Fibroblast of pulmonary artery (primary cell): ENCODE measurements at places on chromosomes 12 and 14.

GRCh38 chr14:77508249-77508648, 9.6 kb upstream of the ISM2 start:
- peak; percentile 90 for DNase-seq

- DNase-seq: peak; percentile 32
Observed at GRCh38 chr12:111467092-111467856, 61.6 kb downstream of the SH2B3 start.

DNA sequence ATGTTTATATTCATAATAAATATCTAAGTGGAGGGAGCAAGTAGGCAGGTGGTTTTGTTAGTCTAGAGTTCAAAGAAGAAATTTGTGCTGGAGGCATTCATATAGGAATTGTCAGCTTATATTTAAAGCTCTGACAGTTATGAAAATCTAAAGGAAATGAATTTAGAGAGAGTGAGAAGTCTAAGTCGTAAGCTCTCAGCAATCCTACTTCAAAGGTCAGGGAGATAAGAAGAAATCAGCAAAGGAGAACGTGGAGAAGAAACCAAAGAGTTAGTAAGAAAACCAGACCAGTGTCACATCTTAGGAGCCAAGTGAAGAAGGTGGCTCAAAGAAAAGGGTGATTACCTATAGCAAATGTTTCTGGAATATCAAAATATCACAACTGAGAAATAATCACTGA, 241.8 kb downstream of the FSCB start:
- DNase-seq: no peak

DNA sequence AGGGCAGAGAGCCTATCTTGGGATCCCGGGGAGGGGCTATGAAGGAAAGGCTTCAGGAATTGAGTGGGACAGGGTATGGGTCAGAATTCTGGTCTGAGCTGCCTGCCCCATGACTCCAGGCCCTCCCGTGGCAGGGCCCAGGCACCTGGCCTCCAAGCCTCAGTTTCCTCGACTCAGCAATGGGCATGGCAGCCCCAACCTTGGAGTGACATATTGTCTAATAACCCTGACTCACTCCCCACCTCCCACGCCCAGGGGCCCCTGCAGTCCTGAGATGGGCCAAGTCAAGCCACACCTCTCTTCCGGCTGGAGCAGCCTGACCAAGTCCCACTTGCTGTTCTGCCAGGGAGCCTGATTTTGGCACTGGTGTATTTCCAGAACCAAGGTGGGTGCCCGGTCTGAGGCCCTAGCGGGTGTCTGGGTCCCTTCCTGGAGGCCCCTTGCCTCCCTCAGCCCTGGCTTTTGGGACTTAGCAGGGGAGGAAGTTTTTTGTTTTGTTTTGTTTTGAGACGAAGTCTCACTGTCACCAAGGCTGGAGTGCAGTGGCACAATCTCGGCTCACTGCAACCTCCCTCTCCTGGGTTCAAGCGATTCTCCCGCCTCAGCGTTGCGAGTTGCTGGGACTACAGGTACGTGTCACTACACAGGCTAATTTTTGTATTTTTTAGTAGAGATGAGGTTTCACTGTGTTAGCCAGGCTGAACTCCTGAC, 40.3 kb upstream of the RCOR1 start:
- peak; percentile 77 for DNase-seq

DNA sequence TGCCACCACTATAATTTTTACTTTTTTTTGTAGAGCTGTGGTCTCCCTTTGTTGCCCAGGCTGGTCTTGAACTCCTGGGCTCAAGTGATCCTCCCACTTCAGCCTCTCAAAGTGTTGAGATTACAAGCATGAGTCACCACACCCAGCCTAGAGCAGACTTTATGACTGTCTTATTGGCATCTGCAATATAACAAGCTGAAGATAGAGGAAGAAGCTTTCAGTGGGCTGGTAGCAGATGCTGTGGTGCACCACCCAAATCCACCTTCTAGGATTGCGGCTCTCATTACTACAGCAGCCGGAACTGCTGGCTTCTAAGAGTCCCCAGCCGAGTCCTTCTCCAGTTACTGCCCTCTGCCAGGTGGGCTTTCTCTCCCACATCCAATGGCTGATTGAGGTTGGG, 7.6 kb upstream of the STK38L start:
- DNase-seq: peak; percentile 31

- DNase-seq: no peak
Observed at GRCh38 chr14:59347511-59347900, 117.7 kb downstream of the GPR135 start.

- DNase-seq: no peak
Observed at GRCh38 chr14:88572117-88572516, 9.3 kb downstream of the ZC3H14 start.

- DNase-seq: no peak
Observed at GRCh38 chr14:88026890-88027289, 22.0 kb downstream of the GPR65 start.

DNA sequence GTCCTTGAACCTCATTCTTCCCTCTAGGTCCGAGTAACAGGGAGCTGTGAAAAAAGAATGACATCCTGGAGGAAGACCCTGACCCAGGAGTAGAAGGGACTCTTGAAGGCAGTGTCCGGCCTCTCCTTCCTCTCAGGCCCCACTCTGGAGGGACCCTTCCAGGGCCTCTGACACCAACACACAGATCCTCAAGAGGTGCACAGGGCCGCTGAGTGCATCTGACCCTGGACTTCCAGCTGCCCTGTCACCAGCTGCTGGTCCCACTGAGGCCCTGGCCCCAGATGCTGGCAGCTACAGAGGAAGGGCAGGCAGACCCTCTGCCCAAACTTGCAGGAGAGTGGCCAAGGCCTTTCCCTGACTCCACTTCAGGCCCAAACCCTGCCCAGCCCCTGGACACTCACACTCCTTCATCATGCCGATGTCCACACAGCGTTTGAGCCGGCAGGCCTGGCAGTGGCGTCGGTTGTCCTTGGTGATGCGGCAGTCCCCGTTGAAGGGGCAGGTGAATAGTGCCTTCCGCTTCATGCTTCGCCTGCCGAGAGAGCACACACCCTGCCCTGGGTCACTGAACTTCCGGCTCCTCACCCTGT, 40.1 kb downstream of the VDR start:
- no peak for DNase-seq

- peak; percentile 44 for DNase-seq
Observed at GRCh38 chr14:44945264-44945663, 16.5 kb downstream of the KLHL28 start.

DNA sequence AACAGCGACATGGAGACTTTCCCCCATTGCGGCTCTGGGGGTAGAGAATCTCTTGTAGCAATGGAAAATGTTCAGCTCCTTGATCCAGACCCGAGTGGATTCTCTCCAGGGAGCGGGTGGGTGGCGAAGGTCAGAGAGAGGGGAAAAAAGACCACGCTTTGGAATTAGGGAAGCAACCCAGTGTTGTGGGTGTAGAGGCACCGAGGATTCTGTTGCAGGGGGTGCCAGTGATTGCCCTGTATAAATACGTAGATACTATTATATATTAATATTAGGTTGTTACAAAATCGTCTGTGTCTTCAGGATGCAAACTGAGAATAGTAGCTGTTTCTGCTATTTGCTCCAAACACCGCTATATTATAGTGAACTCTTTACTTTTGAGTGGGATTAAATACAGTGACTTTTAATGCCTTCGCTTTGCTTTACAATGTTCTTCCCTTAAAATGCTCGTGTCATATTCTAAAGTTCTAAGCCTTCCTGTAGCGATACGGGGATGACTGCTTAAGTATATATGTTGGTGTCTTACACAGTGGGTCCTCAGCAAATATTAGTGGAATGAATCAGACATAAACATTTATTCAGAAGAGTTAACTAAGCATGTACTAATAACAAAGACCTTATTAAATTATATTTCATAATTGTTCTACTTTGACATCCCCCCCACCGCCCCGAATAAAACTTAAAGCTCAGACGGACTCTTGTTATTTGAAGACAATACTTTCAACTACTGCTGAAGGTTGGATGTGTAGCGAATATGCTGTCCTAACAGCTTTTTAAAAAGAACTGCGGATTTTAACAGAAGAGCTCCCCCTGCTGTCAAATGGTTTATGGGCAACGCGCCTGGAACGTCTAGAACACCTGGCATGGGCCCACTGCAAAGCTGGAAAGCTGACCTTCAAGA, 136.4 kb upstream of the KRAS start:
- peak; percentile 94 for DNase-seq

- DNase-seq: peak; percentile 58
Observed at GRCh38 chr12:120538281-120539156, 4.4 kb downstream of the RNF10 start.

DNA sequence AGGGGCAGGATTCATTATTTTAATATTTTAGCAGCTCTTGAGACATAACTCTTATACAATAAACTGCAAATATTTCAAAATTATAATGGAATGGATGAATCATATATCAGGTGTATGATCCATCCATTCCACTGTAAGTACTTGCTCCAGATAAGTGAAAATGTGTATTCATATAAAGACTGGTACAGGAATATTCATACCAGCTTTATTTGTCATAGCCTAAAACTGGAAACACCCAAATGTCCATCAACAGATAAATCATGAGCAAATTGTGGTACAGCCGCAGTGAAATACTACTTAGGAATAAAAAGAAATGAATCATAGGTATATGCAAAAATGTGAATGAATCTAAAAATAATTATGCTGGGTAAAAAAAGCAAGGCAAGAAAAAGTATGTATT, 263.6 kb upstream of the SYT10 start:
- no peak for DNase-seq

GRCh38 chr14:38238878-38239277, 17.0 kb downstream of the CLEC14A start:
- DNase-seq: no peak
